ENCODE measurements at places on chromosomes 2 and 18. TPM values are rescaled to one million over a fixed set of nuclear protein-coding genes. Genes with fewer than 3 reads are reported as not detected.

The CHRNG gene
- total RNA-seq = not detected

- H3K36me3 ChIP-seq = no peaks in the 10 kb centered on the region
- no peak overlapping the region for H3K4me3 ChIP-seq
- H3K27ac ChIP-seq = no peak overlapping the region
- no peaks in the 10 kb centered on the region for H3K4me1 ChIP-seq
Observed at GRCh38 chr2:165328272-165328671, 89.1 kb downstream of the SCN2A start.

- no peak overlapping the region for H3K4me3 ChIP-seq
- H3K36me3 ChIP-seq = no peaks in the 10 kb centered on the region
- no peaks in the 10 kb centered on the region for H3K4me1 ChIP-seq
- H3K27me3 ChIP-seq = no peaks in the 10 kb centered on the region
- DNase-seq = no peak
Observed at GRCh38 chr2:25483607-25484266, 142.0 kb upstream of the DNMT3A start.

DNA sequence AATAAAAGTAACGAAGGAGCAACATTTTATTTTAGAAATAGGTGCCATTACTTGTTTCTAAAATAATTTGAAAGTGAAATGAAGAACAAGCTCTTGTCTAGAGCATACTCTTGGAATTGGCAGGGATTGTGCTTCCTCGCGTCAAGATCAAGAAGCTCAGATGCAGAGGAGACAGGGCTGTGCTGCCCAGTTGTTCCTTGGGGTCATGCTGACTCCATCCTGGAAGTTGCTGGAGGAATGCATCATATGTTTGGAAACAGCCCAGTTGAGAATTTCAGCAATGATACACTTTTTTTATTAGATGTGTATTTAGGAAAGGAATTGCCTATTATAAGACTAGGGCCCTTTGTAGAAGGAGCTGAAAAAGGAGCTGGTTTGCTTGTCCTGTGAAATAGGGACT, 17.2 kb downstream of the LTBP1 start:
- H3K36me3 ChIP-seq = no peaks in the 10 kb centered on the region
- no peak for DNase-seq
- no peaks in the 10 kb centered on the region for H3K4me1 ChIP-seq

GRCh38 chr18:71431171-71431570, 1113.0 kb downstream of the CBLN2 start:
- H3K27ac ChIP-seq = no peak overlapping the region
- H3K4me1 ChIP-seq = no peaks in the 10 kb centered on the region
- H3K4me3 ChIP-seq = no peak overlapping the region

DNA sequence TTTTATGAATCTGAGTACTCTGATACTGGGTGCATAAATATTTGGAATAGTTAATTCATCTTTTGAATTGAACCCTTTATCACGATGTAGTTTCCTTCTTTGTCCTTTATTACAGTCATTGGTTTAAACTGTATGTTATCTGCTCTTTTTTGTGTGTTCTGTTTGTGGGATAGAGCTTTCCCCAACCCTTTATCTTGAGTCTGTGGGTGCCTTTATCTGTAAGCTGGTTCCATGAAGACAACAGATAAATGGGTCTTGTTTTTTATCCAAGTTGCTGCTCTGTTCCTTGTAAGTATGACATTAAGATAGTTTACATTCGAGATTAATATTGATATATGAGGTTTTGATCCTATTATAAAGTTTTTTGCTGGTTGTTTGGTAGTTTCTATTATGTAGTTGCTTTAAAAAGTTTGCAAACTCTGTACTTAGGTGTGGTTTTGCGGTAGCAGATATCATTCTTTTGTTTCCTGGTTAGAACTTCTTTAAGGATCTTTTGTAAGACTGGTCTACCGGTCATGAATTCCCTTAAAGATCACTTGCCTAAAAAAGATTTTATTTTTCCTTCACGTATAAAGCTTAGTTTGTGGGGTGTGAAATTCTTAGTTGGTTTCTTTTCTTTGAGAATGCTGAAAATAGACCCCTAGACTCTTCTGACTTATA, 1451.3 kb upstream of the SLC39A10 start:
- no peaks in the 10 kb centered on the region for H3K4me1 ChIP-seq
- H3K4me3 ChIP-seq = no peak overlapping the region
- no peak for DNase-seq

GRCh38 chr18:58662118-58662517, 9.1 kb upstream of the MALT1 start:
- peaks cover 2% of the 10 kb centered on the region for H3K4me1 ChIP-seq
- H3K27me3 ChIP-seq = no peaks in the 10 kb centered on the region
- no peak overlapping the region for H3K27ac ChIP-seq
- no peak overlapping the region for H3K4me3 ChIP-seq

All from suprapubic skin (tissue), 4 donors.